Globus pallidus (tissue), 1 donor: ENCODE measurements at places on chromosomes 3 and 15.
A peak's percentile ranks its signal among the peaks of the same experiment; 100 is the strongest.

GRCh38 chr3:148750296-148750695 is 52.6 kb downstream of the AGTR1 start:
- no peak for DNase-seq

DNA sequence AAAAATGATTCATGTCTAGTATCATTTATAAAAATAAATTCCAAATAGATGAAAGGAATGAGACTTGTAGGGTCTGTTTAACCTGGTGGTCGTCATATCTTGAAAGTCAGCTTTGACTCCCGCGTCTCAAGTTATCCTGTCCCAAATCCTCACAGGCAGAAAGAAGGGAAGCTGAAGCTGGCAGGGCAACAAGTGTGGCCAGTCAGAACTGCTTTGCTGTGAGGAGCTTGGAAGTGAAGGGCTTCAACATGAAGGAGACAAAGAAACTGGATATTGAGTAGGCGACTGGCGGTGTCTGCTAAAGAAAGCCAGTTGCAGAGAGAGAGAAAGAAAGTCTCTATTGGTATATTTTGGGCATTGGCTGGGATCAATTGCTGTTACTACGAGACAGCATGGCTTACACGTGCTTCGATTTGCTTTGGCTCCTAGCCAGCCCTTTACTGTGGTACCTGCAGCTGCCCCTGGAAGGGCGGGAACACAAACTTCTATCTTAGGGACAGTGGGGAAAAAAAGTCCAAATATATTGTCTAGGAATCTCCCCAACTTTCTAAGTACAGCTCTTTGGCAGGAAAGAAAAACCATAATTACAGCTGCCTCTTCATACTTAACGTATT is 107.2 kb downstream of the CHST2 start:
- peak; percentile 24 for DNase-seq

- DNase-seq, result no peak
Measured at GRCh38 chr15:39286706-39287105, 294.2 kb upstream of the THBS1 start.

- DNase-seq, result no peak
Measured at GRCh38 chr3:40229386-40229785, 80.1 kb upstream of the EIF1B start.

DNA sequence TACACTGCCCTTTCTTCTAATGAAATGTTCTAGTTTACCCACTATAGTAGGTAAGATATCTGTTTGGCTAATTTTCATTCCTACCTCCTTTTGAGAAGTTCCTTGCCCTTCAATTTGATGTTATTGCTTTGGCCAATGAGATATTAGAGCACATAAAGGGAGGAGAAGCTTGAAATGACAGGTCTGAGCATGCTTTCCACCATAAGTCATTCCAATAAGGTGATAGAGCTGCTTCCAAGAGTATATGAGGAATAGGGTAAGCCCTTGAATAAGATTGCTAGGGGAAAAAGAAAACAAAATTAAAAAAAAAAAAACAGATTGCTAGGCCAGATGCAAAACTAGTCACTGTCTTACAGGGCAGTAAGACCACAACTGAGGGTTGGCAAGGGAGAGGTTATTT is 78.9 kb upstream of the TRIM42 start:
- DNase-seq, result no peak

- DNase-seq, result no peak
Measured at GRCh38 chr3:101549473-101549872, 12.2 kb upstream of the TRMT10C start.

DNA sequence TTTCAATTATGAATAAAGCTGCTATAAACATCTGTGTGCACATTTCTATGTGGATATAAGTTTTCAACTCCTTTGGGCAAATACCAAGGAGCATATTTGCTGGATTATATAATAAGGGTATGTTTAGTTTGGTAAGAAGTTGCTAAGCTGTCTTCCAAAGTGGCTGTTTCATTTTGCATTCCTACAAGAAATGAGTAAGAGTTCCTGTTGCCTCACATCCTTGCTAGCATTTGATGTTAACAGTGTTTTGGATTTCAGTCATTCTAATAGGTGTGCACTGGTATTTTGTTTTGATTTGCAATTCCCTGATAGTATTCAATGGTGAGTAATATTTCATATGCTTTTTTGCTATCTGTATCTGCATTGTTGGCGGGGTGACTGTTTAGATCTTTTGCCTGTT is 120.7 kb upstream of the MDFIC2 start:
- no peak for DNase-seq

DNA sequence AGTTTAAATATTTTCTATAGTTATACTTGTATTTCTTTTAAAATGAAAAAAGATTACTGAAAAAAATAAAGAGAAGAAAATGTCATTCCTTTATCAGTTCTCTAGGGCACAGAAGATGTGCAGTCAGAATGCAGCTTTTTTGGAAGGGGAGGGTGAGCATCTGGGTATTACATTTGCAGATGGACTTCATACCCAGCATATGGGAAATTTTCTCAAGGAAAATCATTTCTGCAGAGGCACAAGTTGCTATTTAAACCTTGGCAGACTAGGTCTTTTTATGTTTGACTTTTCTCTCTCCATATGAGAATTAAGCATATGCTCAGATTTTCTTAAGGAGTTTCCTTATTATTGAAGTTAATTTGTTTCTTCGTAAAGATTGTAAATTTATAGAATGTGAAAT is 39.5 kb upstream of the ZNF385D start:
- no peak for DNase-seq

GRCh38 chr3:69044608-69045007 is 7.5 kb downstream of the TMF1 start:
- DNase-seq, result no peak

- no peak for DNase-seq
Measured at GRCh38 chr3:52405601-52406110, 39.2 kb downstream of the SEMA3G start.

DNA sequence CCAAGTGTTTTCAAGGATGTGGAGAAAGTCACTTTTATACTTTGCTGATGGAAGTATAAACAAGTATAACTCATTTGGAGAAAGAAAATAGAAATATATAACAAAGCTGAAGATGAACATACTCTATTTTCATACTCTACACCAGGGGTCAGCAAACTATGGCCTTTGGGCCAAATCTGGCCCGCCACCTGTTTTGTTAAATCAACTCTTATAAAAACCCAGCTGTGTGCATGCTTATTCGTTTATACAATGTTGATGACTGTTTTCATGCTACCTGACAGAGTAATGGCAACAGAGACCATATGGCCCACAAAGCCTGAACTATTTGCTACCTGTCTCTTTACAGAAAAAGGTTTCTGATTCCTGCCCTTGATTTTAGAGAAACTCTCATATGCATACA is 124.0 kb downstream of the NR1D2 start:
- no peak for DNase-seq
